Activated T-cell treated with anti-CD3 and anti-CD28 coated beads, Interleukin-2, amount 50 U/mL, for 48 hours (primary cell): ENCODE measurements at places on chromosomes 6 and 20.

- DNase-seq, result no peak
Measured at GRCh38 chr6:155861821-155862220, 406.2 kb upstream of the NOX3 start.

- no peak for DNase-seq
Measured at GRCh38 chr6:76682842-76683241, 610.4 kb upstream of the IMPG1 start.

DNA sequence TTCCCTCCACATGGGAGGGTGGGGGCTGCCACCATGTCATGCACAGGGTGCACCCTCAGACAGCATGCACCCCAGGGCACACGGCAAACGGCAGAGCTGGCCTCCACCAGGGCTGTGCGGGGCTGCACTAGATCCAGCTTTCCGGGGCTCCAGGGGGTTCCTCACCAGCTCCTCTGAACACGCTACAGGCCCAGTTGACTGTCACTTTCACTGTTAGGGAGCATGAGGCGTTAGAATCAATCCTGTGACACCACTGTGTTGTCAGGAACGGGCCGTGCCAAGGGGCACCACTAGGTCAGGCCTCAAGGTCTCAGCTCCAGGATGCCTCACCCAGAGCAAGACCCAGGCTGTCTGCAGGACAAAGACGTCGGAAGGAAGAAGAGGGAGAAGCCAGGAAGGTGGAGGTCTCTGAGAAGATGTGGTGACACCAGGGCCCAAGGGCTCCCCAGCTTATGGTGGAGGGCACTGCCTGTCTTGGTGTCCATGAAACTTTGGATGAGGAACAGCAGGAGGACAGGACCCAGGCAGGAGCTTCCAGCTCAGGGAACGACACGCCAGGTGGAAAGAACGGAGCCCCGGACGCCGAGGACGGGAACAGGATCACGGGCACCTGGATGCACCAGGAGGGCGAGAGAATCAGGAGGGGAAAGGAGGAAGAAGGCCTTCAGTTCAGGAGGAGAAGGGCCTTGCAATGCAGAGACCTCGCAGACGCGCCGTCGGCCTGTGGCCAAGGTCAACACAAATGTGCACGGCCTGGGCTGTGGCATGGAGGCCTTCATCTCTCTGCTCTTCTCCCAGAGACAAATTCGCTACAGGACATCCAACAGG, 49.5 kb downstream of the YTHDF1 start:
- no peak for DNase-seq

- no peak for DNase-seq
Measured at GRCh38 chr6:147441751-147442150, 66.7 kb upstream of the SAMD5 start.

GRCh38 chr6:85802162-85802561, 159.5 kb upstream of the SYNCRIP start:
- no peak for DNase-seq
